GOT3 (cell line): ENCODE measurements at places on chromosomes 13 and 19.

DNA sequence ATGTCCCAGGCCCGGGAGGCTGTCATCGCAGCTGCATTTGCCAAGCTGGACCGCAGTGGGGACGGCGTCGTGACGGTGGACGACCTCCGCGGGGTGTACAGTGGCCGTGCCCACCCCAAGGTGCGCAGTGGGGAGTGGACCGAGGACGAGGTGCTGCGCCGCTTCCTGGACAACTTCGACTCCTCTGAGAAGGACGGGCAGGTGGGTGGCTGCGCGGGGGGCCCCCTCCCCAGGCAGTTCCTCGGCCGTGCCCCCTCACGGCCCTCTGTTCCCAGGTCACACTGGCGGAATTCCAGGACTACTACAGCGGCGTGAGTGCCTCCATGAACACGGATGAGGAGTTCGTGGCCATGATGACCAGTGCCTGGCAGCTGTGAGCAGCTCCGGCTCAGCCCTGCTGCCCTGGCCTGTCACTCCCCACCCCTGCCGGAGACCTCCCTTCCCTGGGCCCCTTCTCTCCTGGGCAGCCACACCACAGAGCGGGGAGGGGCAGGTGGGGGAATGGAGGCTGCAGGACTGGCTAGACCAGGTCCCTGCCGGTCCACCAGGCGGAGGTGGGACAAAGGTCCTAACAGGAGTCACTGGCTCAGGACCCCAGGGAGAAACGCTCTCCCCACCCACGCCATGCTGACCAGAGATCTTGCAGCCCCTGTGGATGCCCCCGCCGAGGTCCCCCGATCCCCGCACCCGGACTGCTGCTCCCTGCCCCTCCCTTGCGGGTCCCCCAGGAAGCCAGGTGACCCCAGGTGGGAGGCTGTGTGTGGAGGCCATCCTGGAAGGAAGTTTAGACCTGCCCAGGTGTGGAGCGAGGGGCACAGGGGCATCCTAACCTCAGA lies 1.1 kb downstream of the CAPS start:
- DNase-seq = no peak

GRCh38 chr19:42108527-42109389 lies 23.5 kb downstream of the POU2F2 start:
- DNase-seq = peak; percentile 40

DNA sequence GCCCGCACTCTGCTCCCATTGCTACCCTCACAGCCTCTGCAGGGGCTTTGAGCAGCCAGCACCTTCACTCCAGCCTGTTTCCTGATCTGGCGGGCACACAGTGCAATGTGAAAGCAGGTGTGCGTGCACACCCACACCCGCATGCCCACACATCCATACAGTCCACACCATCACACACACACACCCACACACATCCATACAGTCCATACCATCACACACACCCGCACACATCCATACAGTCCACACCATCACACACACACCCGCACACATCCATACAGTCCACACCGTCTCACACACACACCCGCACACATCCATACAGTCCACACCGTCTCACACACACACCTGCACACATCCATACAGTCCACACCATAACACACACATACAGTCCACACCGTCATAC lies 28.0 kb downstream of the PIAS4 start:
- DNase-seq = no peak

GRCh38 chr19:11729586-11729985 lies 9.2 kb downstream of the ZNF823 start:
- DNase-seq = no peak

DNA sequence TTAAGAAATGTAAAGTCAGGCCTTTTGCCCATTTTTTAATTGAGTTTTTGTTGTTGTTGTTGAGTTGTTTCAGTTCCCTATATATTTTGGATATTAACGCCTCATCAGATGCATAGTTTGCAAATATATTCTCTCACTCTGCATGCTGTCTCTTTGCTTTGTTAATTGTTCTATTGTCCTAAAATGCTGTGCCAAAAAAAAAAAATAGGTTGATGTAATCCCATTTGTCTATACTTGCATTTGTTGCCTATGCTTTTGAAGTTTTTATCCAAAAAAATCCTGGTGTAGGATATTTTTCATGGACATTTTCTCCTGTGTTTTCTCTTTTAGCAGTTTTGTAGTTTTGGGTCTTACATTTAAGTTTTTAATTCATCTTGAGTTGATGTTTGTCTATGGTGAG lies 163.3 kb upstream of the STARD13 start:
- no peak for DNase-seq

DNA sequence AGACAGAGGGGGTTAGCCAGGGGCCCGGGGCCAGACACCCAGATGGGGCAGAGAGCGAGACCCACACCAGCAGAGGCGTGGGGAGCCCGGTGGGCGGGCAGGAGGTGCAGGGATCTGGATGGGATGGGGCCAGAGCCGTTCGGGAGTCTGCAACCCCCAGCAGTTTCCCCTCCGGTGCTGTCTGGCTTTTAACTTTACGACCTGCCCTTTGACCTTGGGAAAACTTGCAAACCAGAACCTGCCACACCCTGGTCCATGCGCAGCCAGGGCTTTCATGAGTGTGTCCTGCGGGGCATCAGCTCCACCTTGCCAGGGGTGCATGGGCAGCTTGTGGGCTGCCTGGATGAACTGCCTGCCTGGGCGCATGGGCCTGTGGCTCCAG lies 9.8 kb downstream of the JOSD2 start:
- DNase-seq = no peak

GRCh38 chr13:112574834-112575613 lies 12.9 kb downstream of the TUBGCP3 start:
- no peak for DNase-seq
